ENCODE measurements at places on chromosomes 1 and 21.
A peak's percentile ranks its signal among the peaks of the same experiment; 100 is the strongest.

DNA sequence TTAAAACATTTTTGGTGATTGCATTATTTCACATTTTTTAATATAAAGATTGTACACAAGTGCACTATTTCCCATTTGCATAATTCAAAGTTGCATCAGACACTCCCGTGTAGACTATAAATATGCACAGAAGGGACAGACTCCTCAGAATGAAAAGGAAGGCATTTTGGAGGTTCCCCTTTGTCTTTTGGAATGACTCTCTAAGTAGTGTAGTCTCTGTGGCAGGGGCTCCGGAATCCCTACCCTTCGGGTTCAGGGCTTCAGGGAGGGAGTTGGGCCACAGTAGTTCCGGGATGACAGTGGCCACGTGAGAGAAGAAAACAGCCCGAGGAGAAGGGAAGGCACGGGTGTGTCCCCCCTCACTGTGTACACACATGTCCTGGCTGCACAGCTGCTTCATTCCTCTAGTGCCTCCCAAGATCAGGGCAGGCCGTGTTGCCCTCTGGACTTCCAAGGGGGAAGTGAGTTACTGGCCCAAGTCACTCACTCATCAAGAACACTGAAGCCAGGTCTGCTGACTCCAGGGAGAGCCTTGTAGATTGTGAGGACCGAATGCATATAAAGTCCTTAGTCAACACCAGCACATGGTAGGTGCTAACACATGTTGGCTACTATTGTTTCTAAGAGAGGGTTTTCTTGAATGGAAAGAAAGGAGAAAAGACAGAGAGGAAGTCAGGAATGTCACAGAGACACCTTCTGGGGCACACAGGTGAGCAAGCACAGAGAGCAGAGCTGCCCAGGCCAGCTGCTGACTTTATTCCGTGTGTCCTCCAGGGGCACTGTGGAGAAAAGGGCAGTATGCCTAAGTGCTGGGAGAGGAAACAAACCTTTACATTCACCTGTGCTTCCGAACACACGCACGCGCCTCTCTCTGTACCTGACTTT lies 39.8 kb downstream of the LHX4 start:
- DNase-seq: no peak

GRCh38 chr1:237863234-237863633 lies 27.5 kb downstream of the ZP4 start:
- DNase-seq: no peak

- no peak for DNase-seq
These were observed 1.2 kb downstream of the NASP start for GRCh38 chr1:45585110-45585426.

- no peak for DNase-seq
These were observed 65.6 kb downstream of the GRIK3 start for GRCh38 chr1:36968730-36969129.

GRCh38 chr1:209420276-209420675 lies 163.2 kb upstream of the CAMK1G start:
- DNase-seq: no peak

DNA sequence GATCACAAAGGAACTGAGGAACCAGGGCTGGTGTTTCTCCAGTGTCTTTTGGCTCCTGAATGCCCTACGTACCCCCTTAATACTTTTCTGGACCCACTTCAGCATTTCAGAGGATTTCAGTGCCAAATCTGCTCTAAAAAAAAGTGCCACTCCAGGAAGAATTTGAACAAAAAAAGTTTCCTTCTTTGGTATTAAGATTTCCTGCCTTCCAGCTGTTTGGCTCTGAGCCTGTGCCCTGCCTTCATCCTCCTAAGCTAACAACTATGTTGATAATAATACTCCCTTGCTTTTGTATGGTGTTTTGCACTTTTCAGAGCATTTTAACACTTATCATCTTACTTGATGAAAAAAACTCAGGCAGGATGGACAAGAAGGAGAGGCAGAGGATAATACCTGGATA lies 11.0 kb upstream of the RIMS3 start:
- DNase-seq: no peak

GRCh38 chr1:176879784-176880620 lies 284.5 kb downstream of the ASTN1 start:
- DNase-seq: no peak

DNA sequence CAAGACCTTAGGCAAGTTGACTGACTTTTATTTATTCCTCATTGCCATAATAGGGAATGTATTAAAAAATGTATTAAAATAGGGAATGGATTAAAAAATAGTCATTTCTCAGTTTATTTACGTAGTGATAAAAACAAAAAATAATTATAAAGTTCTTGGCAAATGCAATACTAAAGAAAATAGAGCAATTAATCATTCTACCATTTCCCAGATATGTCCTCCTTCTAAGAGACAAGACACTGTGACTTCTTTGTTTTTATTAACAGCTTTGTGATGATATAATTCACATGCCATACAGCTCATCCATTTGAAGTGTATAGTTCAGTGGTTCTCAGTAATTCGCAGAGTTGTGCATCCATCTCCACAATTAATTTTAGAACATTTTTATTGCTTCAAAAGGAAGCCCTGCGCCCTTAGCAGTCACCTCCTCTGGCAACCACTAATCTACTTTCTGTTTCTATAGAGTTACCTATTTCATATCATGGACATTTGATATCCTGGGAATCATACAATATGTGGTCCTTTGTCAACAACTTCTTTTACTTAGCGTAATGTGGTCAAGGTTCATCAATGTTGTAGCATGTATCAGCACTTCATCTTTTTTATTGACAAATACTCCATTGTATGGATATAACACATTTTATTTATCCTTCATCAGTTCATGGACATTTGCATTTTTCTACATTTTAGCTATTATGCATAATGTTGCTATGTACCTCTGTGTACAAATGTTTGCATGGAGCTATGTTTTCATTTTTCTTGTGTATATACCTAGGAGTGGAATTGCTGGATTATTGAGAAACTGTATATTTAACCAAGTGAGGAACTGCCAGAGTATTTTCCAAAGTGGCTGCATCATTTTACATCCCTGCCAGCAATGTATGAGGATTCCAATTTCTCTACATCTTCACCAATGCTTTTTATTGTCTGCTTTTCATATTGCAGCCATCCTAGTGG lies 5.6 kb downstream of the TBX19 start:
- DNase-seq: no peak

- no peak for DNase-seq
These were observed 221.1 kb downstream of the NPHP4 start for GRCh38 chr1:5770981-5771765.

DNA sequence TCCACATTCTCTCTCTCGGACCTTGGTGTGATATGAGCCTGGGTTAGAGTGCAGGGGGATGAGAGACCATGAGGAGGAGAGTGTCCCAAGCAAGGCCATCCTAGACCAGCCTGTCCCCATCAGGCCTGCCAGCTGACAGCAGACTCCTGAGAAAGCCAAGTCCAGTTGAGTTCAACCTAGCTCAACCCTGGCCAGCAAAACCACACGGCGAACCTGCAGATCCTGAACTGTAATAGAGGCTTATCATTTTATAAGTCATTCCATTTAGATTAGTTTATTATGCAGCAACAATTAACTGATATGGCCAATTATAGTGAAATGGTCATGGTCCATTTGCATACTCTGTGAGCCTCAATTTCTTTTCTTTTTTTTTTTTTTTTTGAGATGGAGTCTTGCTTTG lies 36.4 kb upstream of the ARHGEF10L start:
- DNase-seq: no peak

- no peak for DNase-seq
These were observed 23.7 kb downstream of the IL23R start for GRCh38 chr1:67189953-67190352.

DNA sequence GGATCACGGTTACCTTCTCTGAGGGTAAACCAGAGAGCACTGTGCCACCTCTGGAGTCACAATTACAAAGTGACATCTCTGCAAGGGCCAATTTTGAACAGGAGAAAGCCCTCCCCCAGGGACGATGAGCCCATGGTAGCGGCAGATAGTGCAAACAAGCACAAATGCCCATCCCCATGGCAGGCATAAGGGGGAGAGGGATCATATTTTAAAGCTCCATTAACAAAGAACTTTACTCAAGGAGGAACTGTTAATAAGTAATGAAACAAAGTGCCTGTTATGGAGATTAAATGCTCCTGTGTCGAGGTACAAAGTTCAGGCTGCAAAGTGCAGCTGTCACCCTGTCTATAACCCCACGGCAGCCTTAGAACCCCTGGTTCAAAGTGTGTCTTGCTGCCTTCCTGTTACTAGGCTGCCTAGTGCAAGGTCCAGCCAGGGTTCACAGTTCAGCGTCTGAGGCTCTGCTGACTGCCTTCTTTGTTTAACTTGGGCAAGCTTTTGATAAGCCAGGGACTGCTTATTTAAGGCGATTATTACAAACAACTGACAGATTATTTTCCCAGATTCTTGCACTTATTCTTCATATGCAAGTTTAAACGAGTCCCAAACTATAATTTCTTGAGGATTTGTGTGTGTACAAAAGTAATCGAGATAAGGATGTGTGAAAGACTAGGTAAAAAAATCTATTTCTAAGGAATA lies 75.7 kb upstream of the NRIP1 start:
- no peak for DNase-seq

DNA sequence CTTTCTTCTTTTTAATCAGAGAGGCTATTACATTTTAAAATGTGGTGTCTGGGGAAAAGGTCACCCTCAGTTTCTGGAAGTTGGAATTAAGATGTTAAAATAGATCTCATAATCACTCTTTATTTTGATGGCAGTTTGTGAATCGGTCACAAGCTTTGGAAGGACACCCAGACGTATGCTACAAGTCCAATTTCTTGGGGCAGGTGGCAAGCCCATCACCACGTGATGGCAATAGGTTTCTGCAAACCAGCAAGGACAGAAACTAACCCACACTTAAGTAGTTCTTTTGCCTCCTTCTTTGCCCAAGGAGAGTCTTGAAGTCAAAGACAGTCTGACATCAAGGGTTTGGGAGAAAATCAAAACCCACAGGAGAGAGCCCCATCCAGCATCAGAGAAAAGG lies 72.9 kb downstream of the C1orf87 start:
- DNase-seq: no peak

DNA sequence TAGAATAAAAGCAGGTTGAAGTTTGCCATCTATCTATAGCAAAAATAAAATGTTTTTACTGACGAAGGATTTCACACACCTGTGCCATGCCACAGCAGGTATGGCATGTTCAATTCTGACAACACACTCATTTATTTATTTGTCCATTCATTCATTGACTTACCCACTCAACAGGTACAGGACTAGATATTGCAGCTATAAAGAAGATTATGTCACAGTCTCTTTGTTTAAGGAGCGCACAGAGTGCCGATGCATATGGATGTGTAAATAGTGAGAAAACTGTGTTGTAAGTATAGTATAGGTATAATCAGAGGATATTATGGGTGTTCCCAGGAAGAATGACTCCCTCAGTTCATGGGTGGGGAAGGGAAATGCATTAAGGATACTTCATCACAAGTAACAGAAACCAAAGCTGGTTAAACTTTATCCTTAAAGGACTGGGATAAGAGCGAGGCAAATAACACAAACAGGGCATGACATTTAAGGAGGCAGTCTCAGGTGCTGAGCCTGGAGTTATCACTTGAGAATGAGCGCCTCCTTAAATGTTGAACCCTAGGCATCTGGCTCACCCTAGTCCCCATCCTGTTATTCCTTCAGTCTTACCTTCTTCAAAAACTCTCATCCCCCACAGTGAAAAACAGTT lies 7.9 kb upstream of the ZRANB2 start:
- DNase-seq: peak; percentile 10

DNA sequence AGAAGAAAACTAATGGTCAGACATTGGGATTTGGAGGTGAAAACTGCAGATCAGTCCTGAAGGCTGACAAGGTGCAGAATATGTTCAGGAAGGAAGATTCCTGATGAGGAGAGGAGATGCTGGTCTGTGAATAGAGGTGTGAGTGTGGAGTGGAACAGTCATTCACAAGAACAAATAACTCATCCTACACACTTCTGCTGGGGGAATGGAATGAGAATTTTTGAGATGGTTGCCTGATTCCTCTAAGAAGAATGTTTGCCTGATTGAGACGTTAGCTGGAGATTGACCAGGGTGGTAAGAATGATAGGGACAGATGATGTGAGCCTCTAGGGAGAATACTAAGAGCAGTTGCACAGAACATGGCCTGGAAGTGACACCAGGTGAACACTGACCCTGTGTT lies 4.1 kb downstream of the S100A7 start:
- DNase-seq: no peak

DNA sequence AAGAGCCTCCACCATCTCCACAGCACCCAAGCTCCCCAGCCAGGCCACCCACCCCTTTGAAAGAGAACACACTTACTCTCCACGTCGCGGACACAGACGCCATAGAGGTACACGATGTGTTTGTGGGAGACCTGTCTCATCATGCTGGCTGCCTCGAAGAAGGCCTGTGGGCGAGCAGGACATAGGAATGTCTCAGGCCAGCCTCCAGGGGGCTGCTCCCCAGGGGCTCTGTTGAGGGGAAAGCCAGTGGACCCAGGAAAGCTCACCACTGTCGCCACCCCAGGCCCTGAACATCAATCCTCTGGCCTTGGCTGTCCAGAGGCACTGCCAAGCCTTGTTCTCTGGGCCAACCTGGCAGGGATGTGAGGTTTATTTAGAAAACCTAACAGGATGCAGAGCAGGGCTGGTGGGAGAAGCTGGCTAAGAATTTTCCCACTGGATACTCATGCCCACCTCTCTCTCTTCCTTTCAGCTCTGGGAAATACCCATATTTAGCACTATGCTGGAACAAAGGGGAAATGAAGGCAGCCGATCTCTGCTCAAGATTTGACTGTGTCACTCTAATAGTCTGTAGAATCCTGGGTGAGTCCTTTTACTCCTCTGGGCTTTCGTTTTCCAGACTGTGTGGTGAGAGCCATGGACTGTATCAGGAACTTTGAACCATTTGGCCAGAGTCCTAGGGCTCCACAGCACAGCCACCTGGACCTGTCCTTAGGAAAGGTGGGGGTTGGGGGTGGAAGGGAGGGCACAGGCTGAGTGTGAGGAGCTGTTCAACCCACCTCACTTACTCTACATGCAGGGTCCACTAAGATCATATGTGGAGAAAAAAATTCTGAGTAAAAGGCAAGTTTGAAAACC lies 101.9 kb downstream of the RAVER2 start:
- no peak for DNase-seq

DNA sequence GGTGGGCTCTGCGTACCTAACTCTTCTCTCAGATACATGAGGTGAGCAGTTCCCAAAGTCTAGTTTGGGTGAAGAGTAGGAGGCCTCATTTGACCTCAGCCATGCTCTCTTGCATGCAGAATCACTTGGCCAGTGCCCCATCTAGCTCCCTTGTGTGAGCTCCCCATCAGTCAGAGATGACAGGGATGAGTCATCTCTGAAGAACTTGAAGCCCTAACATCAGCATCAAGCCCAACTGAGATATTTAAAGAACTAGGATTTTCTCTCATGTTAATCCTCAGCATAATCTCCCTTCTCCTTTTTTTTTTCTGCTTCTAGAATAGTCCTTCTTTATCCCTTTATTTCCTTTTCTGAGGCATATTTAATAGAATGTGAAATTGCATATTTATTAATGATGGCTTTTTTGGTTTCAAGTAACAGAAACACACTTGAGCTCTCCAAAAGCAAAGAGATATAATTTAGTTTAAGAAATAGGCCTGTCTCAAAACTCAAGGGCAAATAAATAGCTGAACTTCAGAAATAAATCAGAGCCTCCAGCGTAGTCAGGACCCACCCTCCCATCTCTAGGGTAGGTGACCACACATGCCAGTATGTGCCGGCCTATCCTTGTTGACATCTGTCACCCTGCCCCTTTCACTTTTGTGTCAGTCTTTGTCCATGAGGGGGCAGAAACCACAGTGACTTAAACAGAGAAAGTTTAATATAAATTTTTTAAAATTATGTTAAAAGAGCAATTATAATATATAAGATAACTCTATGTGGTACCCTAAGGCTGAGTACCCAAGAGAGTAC lies 112.3 kb downstream of the TSEN15 start:
- DNase-seq: no peak
